ENCODE measurements at places on chromosomes 16 and 17.

DNA sequence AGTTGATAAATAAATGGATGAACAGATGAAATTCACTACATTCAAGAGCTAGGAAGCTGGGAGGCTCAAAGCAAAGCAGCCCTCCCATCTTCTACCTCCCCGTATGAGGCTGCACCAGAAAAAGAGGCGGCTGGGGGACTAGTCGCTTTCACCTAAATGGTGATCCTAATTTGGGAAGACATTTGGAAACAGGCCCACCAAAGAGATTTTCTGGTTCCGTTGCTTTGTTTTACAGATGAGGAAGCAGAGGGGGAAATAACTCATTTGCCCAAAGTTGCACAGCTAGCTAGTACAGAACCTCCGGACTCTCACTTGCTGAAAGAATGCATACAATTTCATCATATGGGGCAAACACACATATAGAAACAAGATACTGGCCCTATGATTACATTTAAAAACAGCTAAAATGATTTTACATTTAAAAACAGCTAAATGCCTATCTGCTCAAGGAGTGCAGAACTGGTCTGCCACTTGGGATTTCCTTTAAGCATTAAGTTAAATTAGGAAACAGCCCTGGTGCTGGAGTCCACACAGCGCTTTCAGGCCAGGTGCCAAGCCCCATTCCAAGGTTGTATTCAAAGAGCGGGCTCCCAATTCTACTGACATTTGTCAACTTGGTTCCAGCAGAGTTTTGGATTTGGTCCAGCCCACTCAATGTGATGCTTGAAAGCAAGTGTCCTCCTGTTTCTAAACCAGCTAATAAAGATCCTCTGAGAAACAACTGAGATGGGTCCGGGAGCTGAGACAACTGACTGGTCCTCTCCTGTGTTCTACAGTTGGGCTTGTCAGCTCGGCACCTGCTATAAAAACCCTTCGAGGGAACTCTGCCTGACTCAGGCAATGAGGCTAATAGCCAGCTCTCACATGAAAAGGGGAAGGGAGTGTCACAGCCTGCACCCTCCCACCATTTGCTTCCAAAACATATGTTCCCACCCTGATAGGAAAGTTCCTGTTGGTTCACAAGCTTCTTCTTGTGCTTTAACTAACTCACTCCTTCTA lies 11.7 kb downstream of the ERN1 start:
- DNase-seq: no peak

- DNase-seq: peak; percentile 39
Measured at GRCh38 chr17:38925263-38925995, at the start of gene LASP1NB. TSS of gene LASP1NB (plus strand) at chr17:38925614.

- peak; percentile 84 for DNase-seq
Measured at GRCh38 chr17:36629252-36629847, 28.0 kb downstream of the MRM1 start.

DNA sequence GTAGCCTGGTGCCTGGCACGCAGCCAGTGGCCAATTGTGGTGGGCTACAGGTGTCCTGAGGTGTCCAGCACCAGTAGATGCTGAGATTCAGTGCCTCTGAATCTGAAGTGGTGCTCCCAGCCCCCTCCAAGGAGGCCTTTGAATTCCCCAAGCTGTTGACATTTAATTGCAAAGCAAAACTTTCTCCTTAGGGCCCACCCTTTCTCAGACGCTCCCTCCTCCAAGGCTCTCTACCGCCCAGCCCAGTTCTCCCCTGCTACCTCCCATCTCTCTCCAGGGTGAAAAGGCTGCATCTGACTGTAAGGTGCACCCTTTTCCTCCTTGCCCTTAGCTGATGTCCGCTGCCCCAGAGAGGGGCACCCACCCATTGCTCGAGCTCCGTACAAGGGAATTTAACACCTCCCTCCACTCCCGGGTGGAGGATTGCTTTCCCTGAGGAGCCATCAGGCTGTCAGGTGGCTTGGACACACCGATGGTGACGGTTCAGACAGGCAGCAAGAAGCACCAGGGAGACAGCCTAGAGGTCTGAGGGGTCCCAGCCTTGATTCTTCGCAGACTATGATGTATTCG lies 1.7 kb downstream of the BEAN1 start:
- DNase-seq: no peak

DNA sequence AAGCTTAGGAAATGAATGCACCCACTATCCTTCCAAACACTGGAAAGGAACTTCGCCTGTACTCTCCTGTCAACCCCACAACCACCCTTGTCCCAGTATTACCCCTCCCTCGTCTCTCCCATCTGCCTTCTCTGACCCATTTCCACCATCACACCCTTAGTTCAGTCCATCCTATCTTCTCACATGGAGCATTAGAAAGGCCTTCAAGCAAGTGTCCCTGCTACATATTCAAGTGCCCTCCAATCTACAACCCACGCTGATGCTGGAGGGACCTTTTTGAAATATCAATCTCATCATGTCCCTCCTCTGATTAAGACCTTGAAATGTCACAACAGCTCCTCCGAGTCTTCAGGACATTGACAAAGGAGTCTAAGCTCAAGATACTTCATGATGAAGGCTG lies 133.8 kb upstream of the CCL2 start:
- DNase-seq: no peak

GRCh38 chr16:69393898-69394849 lies 8.4 kb upstream of the TERF2 start:
- no peak for DNase-seq

- peak; percentile 45 for DNase-seq
Measured at GRCh38 chr17:50198026-50198669, 3.3 kb downstream of the COL1A1 start.

DNA sequence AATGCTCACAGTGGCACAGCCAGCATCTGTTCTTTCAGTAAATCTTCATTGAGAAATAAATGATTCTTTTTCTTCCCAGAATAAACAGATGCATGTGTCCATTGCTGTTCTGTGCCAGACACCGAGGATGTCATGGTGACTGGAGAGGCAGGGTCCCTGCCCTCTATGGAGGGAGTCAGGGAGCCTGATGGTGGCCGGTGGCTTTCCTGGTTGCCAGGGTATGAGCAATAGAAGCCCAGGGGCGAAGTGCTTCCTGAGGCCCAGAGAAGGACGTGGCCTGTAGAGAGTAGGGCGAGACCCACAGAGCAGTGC lies 29.9 kb upstream of the NUDT16L1 start:
- no peak for DNase-seq

GRCh38 chr16:20916942-20917341 lies 16.4 kb downstream of the LYRM1 start:
- DNase-seq: no peak

GRCh38 chr16:3575491-3575890 lies 1.7 kb downstream of the NLRC3 start:
- DNase-seq: no peak

- DNase-seq: no peak
Measured at GRCh38 chr17:82149401-82150099, 51.5 kb upstream of the FASN start.

GRCh38 chr17:47730681-47731080 lies 2.4 kb upstream of the TBX21 start:
- DNase-seq: no peak

GRCh38 chr17:63752707-63753106 lies 11.1 kb upstream of the STRADA start:
- no peak for DNase-seq

- no peak for DNase-seq
Measured at GRCh38 chr17:60887614-60888028, 210.0 kb downstream of the BCAS3 start.

GRCh38 chr16:89143911-89144675 lies 27.5 kb upstream of the CDH15 start:
- DNase-seq: no peak

DNA sequence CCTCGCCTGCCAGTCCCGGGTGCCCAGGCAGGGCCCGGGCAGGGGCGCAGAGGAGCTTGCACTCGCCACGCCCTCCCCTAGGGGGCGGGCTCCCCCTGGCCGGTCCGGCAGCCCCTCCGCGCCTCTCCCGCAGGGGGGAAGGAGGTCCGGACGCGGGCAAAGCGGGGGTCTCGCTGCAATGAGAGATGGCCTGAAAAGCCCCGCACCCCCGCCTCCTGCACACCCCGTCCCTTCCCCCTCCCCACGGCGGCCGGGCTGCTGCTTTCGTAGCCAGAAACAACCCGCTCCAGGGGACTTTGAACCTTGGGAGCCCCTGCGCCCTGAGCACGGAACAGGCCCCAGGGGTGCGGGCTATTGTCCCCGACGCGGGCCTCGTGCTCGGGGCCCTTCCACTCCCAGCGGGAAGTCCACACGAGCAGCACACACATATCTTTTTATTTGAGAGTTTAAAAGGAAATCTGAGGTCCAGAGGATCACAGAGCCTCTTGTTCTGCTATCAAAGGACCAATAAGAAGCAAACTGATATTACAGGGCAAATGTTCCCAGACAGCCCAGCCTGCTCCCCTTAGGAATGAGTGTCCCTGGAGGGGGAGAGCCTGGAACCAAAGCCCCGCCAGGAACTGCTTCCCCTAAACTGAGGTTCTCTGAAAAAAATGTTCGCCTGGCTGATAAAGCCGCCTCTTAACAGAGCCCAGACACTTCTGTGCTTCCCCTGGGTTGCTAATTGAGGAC lies 5.8 kb upstream of the CBX4 start:
- DNase-seq: peak; percentile 45

DNA sequence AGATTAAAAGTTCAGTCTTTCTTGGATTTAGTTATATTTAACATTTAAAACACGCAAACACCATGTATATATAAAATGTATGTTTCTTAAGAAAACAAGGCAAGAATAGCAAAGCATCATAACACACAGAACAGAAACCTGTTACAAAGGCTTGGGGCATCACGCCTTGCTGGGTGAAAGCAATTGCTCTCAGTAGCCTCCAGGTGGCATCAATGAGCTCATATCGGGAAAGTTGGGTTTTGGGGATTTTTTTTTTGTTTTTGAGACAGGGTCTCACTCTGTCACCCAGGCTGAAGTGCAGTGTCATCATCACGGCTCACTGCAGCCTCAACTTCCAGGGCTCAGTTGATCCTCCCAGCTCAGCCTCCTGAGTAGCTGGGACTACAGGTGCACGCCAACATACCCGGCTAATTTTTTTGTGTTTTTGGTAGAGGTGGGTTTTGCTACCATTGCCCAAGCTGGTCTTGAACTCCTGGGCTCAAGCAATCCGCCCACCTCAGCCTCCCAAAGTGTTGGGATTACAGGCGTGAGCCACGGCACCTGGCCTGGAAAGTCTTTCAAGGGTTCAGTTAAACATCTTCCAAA lies 56.9 kb downstream of the CYB5D2 start:
- peak; percentile 32 for DNase-seq

DNA sequence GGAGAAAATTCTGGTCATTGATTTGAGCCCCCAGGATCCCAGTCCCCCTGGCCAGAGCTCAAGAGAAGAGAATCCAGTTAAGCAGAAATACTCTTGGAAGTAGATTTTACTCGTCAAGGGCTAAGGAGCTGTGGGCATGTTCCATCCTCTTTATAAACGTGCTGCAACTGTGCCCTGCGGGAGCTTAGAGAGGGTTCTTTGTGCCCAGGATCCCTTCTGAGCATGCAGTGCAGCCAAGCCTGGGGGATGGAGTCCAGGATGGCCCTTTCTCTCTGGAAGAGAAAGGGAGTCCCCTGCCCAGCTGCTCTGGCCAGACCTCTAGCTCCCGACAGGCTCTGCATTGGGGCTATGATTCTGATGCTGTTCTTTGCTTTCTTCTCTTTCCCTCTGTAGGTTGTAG lies 9.5 kb upstream of the LGALS9 start:
- no peak for DNase-seq

DNA sequence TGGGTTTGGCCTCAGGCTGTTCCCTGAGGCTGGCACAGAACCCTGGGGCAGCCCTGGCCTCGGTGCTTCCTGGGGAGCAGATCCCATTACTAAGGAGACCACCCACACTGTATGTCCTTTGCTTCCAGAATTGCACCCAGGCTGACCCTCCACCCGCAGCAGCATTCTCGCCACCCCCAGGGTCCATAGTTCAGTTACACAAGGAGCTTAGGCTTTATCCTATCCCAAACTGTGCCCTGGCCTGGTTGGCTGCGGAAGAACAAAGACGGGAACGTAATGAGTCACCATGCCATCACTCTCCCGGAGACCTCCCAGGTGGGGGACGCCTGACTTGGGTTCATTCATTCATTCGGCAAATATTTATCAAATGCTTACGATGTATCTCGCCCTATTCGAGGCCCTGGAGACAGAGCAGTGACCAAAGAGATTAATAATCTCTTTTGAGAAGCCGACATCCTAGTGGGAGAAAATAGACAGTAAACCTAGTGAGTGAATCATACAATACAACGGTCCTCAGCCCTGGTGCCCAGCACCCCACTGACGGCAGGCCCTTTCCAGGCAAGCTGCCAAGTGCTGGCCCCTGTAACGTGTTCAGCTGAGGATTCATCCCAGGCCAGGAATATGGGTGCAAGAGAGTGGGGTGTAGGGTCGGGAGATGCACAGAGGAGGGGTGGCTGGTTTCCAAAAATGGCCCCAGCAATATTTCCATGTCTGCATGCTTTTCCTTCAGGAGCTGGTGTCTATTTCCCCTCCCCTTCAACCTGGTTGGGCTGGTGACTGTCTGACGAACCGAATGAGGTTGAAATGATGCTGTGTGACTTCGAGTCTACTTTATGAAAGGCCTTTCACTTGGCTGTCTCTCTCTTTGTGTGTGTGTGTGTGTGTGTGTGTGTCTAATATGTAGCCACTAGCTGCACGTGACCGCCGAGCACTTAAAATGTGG lies 134.2 kb downstream of the MGAT5B start:
- DNase-seq: no peak

- DNase-seq: no peak
Measured at GRCh38 chr16:82298472-82298871, 128.4 kb upstream of the MPHOSPH6 start.

DNA sequence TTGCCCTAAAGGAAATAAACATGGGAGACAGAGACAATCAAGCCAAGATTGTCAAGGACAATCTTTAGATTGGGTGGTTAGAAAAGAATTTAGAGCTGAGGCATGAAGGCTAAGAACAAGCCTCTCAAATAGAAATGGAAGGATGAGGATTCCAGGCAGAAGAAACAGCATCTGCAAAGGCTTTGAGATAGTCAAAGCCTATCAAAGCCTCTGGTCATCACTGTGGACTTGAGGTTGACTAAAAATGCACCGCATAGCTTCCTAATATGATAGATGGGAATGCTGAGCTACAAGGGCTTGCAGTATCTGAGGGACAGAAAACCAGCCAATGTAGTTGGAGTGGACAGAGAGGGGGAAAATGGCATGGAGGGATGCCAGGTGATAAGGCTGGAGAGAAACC lies 109.8 kb upstream of the FAM20A start:
- DNase-seq: no peak

DNA sequence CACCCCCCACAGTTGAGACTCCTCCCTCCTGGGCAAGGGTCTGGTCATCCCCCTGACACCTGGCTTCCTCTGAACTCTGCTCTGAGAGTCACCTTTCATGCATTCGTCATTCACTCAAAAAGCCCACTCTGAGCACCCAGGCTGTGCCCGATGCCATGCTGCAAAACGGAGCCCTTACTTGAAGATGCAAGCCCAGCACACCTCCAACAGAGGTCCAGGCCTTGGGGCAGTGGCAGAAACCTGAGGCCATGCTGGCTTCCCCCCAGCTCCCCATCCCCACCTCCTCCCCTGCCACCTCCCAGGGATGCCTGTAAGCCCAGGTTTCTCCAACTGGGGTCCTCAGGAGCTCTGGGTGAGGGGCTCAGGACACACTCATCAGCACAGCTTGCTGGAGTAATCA lies 67.7 kb upstream of the TNRC6C start:
- no peak for DNase-seq

- DNase-seq: peak; percentile 43
Measured at GRCh38 chr16:31108035-31108793, at the start of gene BCKDK. TSS of gene BCKDK (plus strand) at chr16:31108386. CDS start at chr16:31109224, 838 bp downstream.

- DNase-seq: no peak
Measured at GRCh38 chr16:79369796-79370195, 230.7 kb downstream of the MAF start.

GRCh38 chr17:17217995-17218394 lies 11.9 kb upstream of the PLD6 start:
- DNase-seq: no peak

- DNase-seq: no peak
Measured at GRCh38 chr17:82301300-82301915, 16.0 kb downstream of the CD7 start.
